ENCODE measurements at places on chromosomes 13 and 19.

GRCh38 chr19:41341669-41342490 is 11.8 kb downstream of the TGFB1 start:
- DNase-seq: no peak

GRCh38 chr19:16619457-16619856 is 8.5 kb downstream of the MED26 start:
- DNase-seq: no peak

GRCh38 chr19:41784312-41784711 is 12.1 kb upstream of the CEACAM3 start:
- no peak for DNase-seq

- no peak for DNase-seq
These were observed 11.2 kb upstream of the ZNF358 start for GRCh38 chr19:7504684-7505083.

GRCh38 chr19:1287354-1288225 is 1.9 kb downstream of the EFNA2 start:
- no peak for DNase-seq
